T-helper 17 cell (primary cell): ENCODE measurements at places on chromosomes 1 and 21.
A peak's percentile ranks its signal among the peaks of the same experiment; 100 is the strongest.

GRCh38 chr1:95542936-95543335 is 308.9 kb downstream of the RWDD3 start:
- H3K4me3 ChIP-seq: no peak overlapping the region
- no peak for DNase-seq
- no peaks in the 10 kb centered on the region for H3K4me1 ChIP-seq
- H3K27me3 ChIP-seq: no peaks in the 10 kb centered on the region
- no peaks in the 10 kb centered on the region for H3K36me3 ChIP-seq
- H3K27ac ChIP-seq: no peak overlapping the region

DNA sequence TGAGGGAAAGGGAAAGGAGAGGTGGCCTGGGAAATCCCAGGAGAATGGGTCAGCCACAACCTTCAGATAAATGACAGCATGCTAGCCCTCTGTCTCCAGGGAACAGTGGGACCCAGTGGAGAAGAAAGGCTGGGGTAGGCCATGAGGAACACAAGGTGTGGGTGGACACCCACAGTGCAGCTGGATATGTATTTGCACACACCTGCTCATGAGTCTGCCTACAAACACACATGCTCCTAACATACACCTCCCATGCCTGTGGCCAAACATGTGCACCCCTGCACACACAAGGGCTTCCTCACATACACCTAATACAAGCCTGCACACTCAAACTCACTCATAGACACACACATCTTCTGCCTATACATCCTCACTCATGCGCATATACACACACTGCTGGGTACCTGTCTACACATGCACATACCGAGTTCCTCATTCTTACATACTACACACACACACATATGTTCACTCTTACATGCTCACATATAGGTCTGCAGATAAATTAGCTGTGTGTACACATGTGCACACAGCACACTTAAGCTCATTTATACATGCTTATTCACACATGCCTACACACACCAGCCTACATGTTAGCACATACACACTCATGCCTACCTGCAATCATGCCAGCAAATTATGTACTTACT is 3.6 kb downstream of the C1orf216 start:
- H3K4me3 ChIP-seq: peak overlapping the region; percentile 55
- no peak for DNase-seq
- no peak overlapping the region for H3K27ac ChIP-seq
- no peaks in the 10 kb centered on the region for H3K27me3 ChIP-seq

DNA sequence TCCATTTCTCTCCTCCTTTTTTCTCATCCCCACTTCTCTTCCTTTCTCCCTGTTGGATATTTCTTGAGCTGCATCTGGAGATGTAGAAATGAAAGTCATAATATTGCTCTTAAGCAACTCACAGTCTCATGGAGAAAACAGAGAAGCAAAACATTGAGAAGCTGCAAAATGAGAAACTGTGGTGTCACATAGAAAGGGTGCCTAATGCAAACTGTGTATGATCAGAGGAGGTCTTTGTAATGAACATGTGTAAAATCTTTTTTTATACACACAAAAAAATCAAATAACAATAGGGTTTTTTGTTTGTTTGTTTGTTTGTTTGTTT is 11.8 kb upstream of the SLAMF7 start:
- no peak for DNase-seq
- H3K27me3 ChIP-seq: no peaks in the 10 kb centered on the region
- no peak overlapping the region for H3K27ac ChIP-seq
- H3K4me1 ChIP-seq: peaks cover 15% of the 10 kb centered on the region

DNA sequence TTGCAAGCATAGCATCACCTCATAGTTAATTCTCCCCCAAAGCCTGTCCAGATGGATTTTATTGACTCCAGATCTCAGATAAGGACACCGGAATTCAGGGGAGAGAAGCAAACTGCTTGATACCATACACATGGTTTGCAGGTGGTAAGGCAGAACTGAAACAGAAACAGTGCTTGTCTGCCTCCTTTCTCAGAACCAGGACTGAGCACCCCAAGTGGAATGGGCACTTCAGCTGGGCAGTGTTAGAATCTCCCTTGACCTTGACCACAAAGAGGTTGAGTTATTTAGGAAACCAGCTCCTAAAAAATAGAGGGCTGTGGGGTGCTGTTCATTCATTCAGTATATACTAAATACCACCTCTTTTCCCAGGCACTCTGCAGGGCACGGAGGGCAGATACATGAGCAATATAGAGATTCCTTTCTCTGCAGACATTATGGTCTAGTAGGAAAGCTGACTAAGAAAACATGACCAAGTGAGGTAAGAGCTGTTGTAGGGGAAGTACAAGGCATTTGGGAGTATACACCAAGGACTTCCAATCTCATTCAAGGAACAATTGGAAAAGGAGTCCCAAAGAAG is 185.2 kb downstream of the C1orf94 start:
- no peak overlapping the region for H3K4me3 ChIP-seq
- peaks cover 49% of the 10 kb centered on the region for H3K27me3 ChIP-seq
- no peaks in the 10 kb centered on the region for H3K4me1 ChIP-seq
- H3K36me3 ChIP-seq: peaks cover 2% of the 10 kb centered on the region
- H3K27ac ChIP-seq: no peak overlapping the region

DNA sequence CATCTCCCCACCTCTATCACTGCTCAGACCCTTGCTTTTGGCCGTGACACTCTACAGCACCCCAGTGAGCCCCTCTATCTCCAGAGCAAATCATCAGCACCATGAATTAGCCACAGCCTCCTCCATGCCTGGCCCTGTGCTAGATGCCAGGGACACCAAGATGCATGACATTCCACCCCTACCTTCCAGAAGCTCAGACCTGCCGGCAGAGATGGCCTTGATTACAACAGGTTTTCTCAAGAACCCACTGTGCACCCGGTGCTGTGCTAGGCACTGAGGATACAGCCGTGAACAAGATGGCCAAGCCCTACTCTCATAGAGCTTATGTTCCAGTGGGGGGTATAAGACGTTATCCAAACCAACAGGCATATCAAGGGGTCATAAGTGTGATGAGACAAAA is 30.6 kb downstream of the CDK18 start:
- H3K36me3 ChIP-seq: peaks cover 2% of the 10 kb centered on the region
- peaks cover 45% of the 10 kb centered on the region for H3K27me3 ChIP-seq
- peaks cover 8% of the 10 kb centered on the region for H3K4me1 ChIP-seq

DNA sequence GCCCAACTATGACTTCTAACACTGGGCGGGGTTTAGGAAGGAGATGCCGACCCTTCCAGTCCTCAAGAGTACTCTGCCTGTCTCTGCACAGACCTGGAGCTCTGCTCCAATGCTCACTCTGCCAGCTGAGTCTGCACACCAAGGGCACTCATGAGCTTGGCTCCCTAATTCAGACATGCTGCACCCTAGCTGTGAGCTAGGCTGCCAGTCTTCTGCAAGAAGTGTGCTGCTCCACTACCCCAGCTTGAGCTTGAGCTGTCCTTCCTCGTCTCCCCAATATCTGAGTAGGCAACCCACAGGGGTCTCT is 13.2 kb downstream of the TP53BP2 start:
- no peak overlapping the region for H3K27ac ChIP-seq
- no peaks in the 10 kb centered on the region for H3K27me3 ChIP-seq
- H3K4me3 ChIP-seq: peak overlapping the region; percentile 81
- no peak for DNase-seq
- H3K36me3 ChIP-seq: peaks cover 3% of the 10 kb centered on the region
